ENCODE measurements at places on chromosomes 6 and 20. TPM values are rescaled to one million over a fixed set of nuclear protein-coding genes. Genes with fewer than 3 reads are reported as not detected.

DNA sequence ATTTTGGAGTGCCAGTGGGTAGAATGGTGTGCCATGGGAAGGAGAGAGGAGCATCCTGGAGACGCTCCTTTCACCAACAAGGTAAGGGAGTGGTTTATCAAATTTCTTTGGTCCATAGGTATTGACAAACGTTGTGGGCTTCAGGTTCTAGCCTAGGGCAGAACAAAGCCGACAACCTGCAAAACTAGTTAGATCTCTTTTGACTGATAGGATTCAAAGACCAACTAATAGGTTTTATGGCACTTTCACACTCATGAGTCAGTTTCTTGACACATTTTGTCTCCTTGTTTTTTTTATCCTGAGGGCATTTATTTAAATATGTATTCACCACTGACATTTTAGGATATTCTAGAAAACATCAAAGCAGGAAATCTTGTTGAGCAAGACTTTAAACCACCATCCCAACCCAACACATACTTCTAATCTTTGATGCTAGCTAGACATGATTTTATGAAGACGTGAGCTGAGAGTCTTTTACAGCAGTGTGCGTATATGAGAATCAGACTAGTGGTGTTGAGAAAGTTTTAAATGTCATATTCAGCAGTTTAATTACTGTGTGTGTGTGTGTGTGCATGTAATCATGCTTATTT lies 370.4 kb upstream of the HSF2 start:
- H3K36me3 ChIP-seq = no peaks in the 10 kb centered on the region
- no peak overlapping the region for H3K27ac ChIP-seq
- H3K4me3 ChIP-seq = no peak overlapping the region
- DNase-seq = no peak

GRCh38 chr20:43530321-43531090 lies 23.0 kb downstream of the L3MBTL1 start:
- H3K4me3 ChIP-seq = no peak overlapping the region
- H3K4me1 ChIP-seq = no peaks in the 10 kb centered on the region
- DNase-seq = no peak
- H3K36me3 ChIP-seq = peaks cover 4% of the 10 kb centered on the region
- no peak overlapping the region for H3K27ac ChIP-seq
- no peaks in the 10 kb centered on the region for H3K27me3 ChIP-seq

GRCh38 chr6:138349891-138350290 lies 27.8 kb upstream of the SMIM28 start:
- peaks cover 2% of the 10 kb centered on the region for H3K4me1 ChIP-seq
- H3K36me3 ChIP-seq = no peaks in the 10 kb centered on the region
- H3K4me3 ChIP-seq = no peak overlapping the region
- H3K27me3 ChIP-seq = peaks cover 8% of the 10 kb centered on the region

The MYH7B gene
- 0.33 TPM for total RNA-seq

The EYA4 gene
- total RNA-seq = not detected

The PHF3 gene
- total RNA-seq = 46.2 TPM

The DUSP15 gene
- not detected for total RNA-seq

All from activated naive CD8-positive, alpha-beta T cell treated with anti-CD3 and anti-CD28 coated beads for 36 hours (primary cell).